IPS DF 6.9 (cell line): ENCODE measurements at places on chromosomes 13 and 19.
A peak's percentile ranks its signal among the peaks of the same experiment; 100 is the strongest.

GRCh38 chr13:37652596-37652995 is 54.0 kb upstream of the POSTN start:
- H3K36me3 ChIP-seq: no peaks in the 10 kb centered on the region
- no peak overlapping the region for H3K4me3 ChIP-seq
- 0 out of 2 replicates have a peak, but pooled peaks cover 1% of the 10 kb centered on the region for H3K27me3 ChIP-seq

GRCh38 chr13:51844862-51845573 is at the start of gene TMEM272:
Gene TMEM272 (minus strand): TSS chr13:51845177. CDS start chr13:51838530, 6,647 bp downstream.
- no peaks in the 10 kb centered on the region for H3K4me1 ChIP-seq
- peak; percentile 47 for DNase-seq
- no peak within 1 kb of the TSS for H3K27ac ChIP-seq
- no peaks in the 10 kb centered on the region for H3K27me3 ChIP-seq

DNA sequence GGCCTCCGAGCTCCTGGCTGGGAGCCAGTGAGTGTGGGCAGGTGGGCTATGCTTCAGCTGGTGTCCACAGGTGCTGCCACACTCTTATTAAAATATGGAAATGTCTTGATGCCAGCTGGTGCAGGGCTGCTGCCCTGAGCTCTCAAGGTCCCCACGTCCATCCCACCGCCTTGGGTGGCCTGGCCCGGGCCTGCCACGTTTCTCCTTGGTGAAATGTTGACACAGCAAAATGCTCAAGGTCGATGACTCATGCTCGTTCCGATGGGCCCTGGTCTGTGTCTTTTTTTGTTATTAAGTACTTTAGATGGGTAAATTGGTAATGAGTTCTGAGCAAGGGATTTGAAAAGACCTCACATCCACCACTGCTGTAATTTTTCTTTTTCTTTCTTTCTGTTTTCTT is 524.7 kb downstream of the MYO16 start:
- 0 out of 2 replicates have a peak, but pooled peaks cover 1% of the 10 kb centered on the region for H3K4me1 ChIP-seq
- H3K27ac ChIP-seq: no peak overlapping the region
- no peak for DNase-seq
- H3K27me3 ChIP-seq: no peaks in the 10 kb centered on the region
- H3K4me3 ChIP-seq: no peak overlapping the region

- H3K4me3 ChIP-seq: no peak overlapping the region
- no peak overlapping the region for H3K27ac ChIP-seq
- H3K36me3 ChIP-seq: no peaks in the 10 kb centered on the region
- DNase-seq: no peak
- H3K4me1 ChIP-seq: no peaks in the 10 kb centered on the region
- H3K27me3 ChIP-seq: no peaks in the 10 kb centered on the region
Measured at GRCh38 chr13:23619068-23619855, 49.0 kb downstream of the TNFRSF19 start.

DNA sequence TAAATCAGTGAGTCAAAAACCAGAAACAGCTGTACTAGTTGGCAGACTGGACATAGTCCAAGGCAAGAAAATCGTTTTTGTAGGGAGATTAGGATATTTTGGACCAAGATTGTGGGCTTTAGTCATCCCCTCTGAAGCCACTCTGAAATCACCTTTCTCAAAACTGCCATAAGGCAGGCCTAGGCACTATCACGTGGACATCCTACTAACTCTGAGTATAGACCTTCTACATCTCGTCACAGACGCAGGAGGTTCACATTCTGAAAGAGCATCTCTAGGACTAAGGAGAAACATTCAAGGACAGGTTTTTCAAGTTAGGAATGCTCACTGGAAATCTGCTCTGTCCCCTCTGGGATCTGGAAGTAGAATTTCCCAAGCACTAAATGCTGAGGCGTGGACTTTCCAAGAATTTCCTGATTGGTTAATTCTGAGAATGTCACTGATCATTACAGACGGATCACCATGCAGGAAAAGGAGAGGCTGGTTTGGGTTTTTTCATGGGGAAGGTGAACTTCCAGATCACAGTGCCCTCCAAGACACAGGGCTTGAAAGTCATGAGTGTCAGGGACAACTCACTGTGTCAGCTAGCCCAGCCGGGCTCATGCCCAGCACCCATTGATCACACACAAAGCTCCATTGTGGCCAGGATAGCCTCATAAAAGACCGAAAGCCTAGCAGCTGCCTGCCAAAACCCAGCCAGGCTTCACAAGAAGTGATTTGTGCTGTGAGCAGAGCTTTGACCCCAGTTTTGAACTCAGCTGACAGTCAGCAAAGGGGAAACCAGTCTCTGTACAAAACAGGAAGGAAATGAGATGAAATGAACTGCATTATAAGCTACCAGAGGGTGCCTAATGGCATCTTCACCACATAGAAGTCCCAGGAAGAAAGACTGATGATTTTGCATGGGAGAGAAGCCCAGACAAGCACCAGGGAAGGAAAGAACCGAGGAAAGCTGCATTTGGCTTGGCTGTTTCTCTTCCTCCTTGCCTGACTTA is 2.7 kb upstream of the RUBCNL start:
- H3K4me3 ChIP-seq: no peak overlapping the region
- peaks cover 5% of the 10 kb centered on the region; the same call in 1 of the 2 replicates for H3K4me1 ChIP-seq
- no peak overlapping the region for H3K27ac ChIP-seq
- peaks cover 11% of the 10 kb centered on the region for H3K27me3 ChIP-seq

GRCh38 chr13:82758044-82758443 is 1124.2 kb downstream of the SLITRK1 start:
- no peaks in the 10 kb centered on the region for H3K4me1 ChIP-seq
- no peak overlapping the region for H3K27ac ChIP-seq
- DNase-seq: peak; percentile 75
- H3K27me3 ChIP-seq: no peaks in the 10 kb centered on the region
- no peak overlapping the region for H3K4me3 ChIP-seq

GRCh38 chr19:37127999-37128820 is 44.3 kb downstream of the ZNF585A start:
- no peak for DNase-seq
- peaks cover 4% of the 10 kb centered on the region; the same call in 1 of the 2 replicates for H3K36me3 ChIP-seq
- H3K4me1 ChIP-seq: no peaks in the 10 kb centered on the region
- no peak overlapping the region for H3K4me3 ChIP-seq
- H3K27ac ChIP-seq: no peak overlapping the region

GRCh38 chr19:12202250-12202649 is 39.4 kb downstream of the ZNF136 start:
- no peak for DNase-seq
- H3K27me3 ChIP-seq: no peaks in the 10 kb centered on the region
- no peak overlapping the region for H3K27ac ChIP-seq
- no peaks in the 10 kb centered on the region for H3K4me1 ChIP-seq

GRCh38 chr13:25659091-25659795 is 287.5 kb downstream of the ATP8A2 start:
- no peaks in the 10 kb centered on the region for H3K36me3 ChIP-seq
- H3K27ac ChIP-seq: no peak overlapping the region
- H3K4me1 ChIP-seq: no peaks in the 10 kb centered on the region
- no peak overlapping the region for H3K4me3 ChIP-seq
- H3K27me3 ChIP-seq: no peaks in the 10 kb centered on the region

DNA sequence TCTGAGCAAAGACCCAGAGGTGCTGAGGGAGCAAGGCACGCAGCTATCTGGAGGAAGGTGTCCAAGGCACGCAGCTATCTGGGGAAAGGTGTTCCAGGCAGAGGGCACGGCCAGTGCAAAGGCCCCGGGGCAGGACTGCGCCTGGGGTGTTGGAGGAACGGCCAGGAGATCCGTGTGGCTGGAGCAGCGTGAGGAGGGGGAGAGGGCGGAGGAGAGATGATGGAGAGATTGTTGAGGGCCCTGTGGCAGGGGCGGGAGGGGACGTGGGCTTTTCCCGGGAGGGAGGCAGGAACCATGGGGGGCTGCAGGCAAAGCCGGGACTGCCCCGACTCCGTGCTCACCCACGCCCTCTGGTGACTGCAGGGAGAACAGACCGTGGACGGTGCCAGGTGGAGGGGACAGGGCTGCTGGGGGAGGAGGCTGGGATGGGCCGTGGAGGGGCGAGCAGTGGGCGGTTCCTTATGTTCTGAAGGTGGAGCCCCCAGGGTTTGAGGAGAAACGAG is 13.3 kb upstream of the MISP start:
- no peaks in the 10 kb centered on the region for H3K36me3 ChIP-seq
- no peaks in the 10 kb centered on the region for H3K4me1 ChIP-seq
- DNase-seq: peak; percentile 58
- no peaks in the 10 kb centered on the region for H3K27me3 ChIP-seq

DNA sequence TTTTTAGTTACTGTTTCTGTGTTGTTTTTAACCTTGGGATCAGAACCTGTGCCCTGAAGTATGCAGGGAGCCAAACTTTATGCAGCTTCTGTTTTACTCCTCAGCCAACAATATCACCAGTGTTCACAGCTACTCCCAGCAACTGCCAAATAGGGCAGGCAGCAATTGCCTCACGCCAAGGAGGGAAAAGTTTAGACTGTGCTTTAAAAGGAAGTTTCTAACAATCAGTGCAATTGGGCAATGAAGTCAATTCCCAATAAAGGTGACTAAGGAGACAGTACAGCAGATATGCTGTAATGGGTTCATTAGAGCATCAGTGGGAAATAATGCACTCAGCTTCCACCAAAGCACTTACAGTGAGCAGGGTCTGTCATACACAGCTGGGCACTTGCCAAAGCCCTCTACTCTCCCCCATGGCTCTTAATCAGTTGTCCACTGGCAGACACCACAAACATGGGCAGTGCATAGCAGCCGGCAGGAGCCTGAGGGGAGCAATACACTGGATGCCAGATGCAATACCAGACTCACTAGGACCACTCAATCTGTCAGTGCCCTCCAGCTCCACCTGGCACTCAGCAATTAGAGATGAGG is 19.3 kb downstream of the ENOX1 start:
- H3K4me1 ChIP-seq: no peaks in the 10 kb centered on the region
- no peak for DNase-seq
- no peak overlapping the region for H3K4me3 ChIP-seq
- no peaks in the 10 kb centered on the region for H3K36me3 ChIP-seq
- no peak overlapping the region for H3K27ac ChIP-seq
- no peaks in the 10 kb centered on the region for H3K27me3 ChIP-seq

- no peaks in the 10 kb centered on the region for H3K36me3 ChIP-seq
- H3K4me3 ChIP-seq: no peak overlapping the region
- H3K4me1 ChIP-seq: no peaks in the 10 kb centered on the region
- H3K27ac ChIP-seq: no peak overlapping the region
Measured at GRCh38 chr13:107360010-107360409, 792.1 kb upstream of the ARGLU1 start.

DNA sequence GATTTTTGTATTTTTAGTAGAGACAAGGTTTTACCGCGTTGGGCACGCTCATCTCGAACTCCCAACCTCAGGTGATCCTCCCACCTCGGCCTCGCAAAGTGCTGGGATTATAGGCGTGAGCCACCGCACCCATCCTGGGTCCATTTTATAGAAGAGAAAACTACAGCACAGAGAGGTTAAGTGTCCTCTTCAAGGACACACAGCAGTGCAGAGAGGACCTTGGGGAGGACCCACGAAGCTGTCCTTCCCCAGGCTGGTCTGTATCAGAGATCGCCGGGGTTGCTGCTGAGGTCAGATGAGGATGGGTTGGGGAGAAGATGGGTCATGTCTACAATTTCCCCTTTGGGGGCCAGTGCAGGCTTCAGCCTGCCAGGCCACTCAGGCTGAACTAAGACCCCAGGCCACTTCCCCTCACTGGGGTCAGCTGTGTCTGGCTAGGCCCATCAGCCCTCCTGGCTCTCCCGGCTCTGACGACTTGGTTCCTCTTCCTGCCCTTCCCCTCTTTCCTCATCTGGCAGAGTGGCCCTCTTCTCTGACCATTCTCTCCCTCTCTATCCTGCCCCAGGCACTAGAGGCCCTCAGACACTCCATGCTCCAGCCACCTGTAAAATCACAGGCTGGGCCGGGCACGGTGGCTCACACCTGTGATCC is 9.6 kb downstream of the MYO1F start:
- no peak overlapping the region for H3K27ac ChIP-seq
- H3K36me3 ChIP-seq: no peaks in the 10 kb centered on the region
- H3K27me3 ChIP-seq: no peaks in the 10 kb centered on the region
- no peaks in the 10 kb centered on the region for H3K4me1 ChIP-seq
- DNase-seq: no peak
